NCI-H187 treated with DMSO at 0.1 percent for 48 hours (cell line): ENCODE measurements at places on chromosomes 6 and 20.

DNA sequence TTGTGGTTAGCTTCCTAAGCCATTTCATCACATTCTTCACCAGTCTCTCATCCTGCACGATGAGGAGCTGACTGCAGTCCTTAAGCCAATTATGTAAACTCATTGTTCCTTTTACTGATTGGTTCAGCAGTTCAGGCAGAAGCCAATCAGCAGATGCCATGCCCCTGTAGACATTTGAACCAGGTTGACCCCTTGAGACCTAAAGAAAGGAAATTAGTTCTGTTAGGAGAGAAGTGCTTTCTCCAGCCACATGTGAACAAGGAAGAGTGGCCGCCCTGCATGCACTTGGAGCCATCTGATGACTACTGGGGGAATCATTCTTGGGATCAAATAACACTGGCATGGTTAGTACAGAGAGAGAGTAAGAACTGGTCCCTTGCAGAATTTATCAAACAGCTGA is 535.2 kb upstream of the ID4 start:
- peak; percentile 58 for DNase-seq

- DNase-seq, result no peak
Measured at GRCh38 chr6:1611572-1612298, 2.0 kb downstream of the FOXC1 start.

DNA sequence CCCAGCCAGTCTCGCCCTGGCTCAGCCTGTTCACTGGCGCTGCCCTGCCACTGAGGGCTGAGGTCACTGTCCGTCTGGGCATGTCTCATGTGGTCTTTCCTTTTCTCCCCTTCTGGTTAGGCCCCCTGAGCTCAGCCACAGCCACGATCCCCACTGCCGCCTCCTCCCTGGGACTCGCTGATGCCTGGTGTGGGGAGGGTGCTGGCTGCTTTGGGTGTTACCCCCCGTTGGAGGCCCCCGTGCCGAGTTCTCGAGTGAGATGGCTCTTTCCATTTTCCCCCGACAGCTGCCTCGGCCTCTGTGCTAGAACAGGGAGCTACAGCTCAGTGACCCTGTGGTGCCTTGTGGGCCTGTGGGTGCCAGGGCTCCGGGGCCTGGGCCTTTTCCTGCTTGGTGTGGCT is 14.9 kb upstream of the TCFL5 start:
- DNase-seq, result no peak

DNA sequence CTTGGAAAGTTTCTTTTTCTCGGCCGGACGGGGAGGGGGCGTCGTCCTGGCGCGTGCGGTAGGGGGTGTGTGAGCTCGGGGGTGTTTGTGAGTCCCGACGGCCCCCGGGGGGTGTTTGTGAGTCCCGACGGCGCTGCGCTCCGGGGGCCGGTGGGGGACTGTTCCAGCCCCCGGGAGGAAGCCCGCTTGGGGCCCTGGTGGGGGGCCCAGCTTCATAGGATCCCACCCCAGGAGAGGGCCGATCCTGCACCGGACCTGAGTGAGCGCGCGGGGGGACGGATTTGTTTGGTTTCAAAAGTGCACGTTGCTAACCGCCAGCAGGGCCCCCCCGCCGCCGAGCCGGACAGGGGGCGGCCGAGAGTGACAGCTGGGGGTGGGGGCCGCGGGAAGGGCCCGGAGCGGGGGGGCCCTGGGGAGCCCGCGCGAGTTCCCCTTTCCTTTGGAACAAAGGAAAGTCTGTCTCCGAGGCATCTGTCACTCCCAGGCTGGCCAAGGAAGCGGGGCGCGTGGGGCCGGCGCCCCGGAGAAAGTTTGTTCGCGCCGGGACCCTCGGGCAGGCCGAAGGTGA is 485 bp downstream of the TGIF2 start:
- no peak for DNase-seq

- DNase-seq, result no peak
Measured at GRCh38 chr6:139174961-139175360, 40.1 kb downstream of the HECA start.

GRCh38 chr6:145540741-145541140 is 194.6 kb downstream of the EPM2A start:
- DNase-seq, result no peak

DNA sequence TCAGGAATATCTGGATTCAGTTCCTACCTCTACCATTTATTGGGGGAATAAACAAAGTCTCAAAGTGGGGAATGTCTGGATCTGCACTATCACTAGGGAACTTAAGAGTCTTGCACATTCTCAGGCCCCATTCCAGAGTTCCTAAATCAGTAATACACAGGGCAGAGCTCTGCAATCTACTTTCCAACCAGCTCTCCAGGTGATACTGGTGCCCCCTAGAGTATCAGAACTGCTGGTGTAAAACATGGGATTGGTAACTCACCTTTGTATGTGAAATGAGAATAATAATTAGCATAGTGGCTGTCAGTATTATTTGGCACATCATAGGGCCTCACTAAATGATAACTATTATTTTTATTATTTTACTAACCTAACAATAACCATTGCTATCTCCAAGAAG is 278.8 kb upstream of the IMPG1 start:
- no peak for DNase-seq

DNA sequence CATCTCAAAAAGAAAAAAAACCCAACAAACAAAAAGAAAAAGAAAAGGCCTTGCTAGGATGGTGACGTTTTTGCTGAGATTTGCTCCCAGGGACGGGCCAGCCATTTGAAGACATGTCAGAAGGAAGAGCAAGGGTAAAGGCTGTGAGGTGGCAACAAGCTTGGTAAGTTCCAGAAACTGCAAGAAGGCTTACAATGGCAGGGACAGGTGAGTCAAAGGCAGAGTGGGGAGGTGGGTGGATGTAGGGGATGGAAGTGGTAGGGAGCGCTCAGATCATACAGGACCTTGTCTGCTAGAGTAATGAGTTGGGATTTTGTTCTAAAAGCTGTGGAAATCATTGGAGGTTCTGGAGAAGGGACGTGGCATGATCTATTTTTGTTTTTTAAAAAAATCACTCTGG is 4.3 kb downstream of the KIF3B start:
- DNase-seq, result no peak

GRCh38 chr6:83411731-83412130 is 19.1 kb downstream of the ME1 start:
- DNase-seq, result no peak

DNA sequence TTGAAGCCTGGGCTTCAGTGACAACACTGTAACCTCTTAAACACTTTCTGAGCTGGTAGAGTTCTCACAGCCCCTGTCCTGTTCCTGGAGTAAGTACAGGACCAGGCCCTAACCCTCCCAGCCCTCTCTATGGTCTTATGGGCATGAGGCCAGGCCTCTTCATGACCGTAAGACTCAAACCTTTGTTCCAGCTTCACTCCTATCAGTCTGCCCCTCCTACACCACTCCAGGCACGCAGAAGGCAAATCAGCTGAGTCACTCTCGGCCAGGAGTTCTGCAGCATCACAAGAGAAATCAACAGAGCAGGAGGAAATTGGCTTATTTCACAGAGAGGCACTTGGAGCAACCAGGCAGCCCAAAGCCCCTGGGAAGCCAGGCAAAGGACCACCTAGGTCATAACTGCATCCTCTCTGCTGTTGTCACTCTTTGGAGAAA is 25.3 kb upstream of the CHD6 start:
- DNase-seq, result no peak

DNA sequence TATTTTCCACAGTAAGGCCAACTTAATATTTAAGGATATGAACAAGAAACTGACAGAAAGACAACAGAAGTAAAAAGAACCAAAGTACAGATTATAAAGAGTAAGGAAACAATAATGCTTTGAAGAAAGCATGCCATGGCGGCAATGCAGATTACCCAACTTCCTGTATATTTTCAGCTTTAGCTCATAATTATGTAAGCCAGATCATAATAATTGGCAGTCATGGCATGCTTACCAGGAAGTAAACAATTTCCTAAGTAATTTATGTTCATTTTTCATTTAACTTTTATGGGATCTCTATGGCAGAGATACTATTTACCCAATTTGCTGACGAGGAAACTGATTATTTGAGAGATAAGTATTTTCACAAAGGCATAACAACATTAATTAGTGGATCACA is 988.7 kb downstream of the HACE1 start:
- DNase-seq, result no peak

DNA sequence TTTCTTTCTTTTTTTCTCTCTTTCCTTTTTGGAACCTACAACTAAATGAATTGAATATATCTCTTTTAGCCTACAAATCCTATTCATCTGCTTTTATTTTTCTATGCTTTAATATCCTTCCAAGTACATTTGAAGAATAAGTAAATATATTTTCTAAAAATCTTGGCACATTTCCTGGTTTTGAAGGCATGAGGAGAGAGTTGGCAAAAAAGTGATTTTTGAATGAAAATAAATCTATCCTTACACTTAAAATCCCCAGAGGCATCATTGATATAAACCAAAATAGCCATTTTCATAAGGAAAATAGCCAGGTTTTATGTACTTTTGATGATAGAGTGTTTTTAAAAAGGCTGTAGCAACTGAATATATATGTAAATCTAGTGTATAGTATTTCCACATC is 69.0 kb downstream of the SAMD5 start:
- no peak for DNase-seq

- DNase-seq, result no peak
Measured at GRCh38 chr20:58028123-58028522, 200.3 kb downstream of the ANKRD60 start.

GRCh38 chr6:54801669-54802068 is 44.9 kb upstream of the FAM83B start:
- DNase-seq, result no peak

GRCh38 chr6:154908723-154909122 is 86.4 kb upstream of the TIAM2 start:
- DNase-seq, result no peak

- DNase-seq, result no peak
Measured at GRCh38 chr6:80742481-80742880, 636.0 kb downstream of the BCKDHB start.

GRCh38 chr6:166926748-166927147 is 29.6 kb downstream of the RNASET2 start:
- no peak for DNase-seq
